ENCODE measurements at places on chromosomes 1 and 21.
A peak's percentile ranks its signal among the peaks of the same experiment; 100 is the strongest.

DNA sequence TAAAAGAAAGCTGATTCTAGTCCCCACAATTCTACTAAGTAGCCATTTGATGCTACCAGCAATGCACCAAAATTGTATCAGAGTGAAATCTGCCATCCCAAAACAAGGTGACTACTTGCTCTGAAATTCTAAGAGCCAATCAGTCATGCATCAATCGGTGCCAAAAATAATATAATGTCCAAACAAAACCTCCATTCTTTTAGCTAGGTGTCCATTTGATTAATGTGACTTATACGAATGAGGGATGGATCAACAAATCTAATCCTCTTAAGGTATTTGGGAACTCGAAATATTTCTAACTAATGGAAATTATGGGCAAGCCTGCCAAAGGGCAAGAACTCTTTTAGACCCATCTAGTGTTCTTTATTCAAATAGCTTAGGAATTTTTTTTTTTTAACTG lies 66.4 kb upstream of the NEK2 start:
- DNase-seq: peak; percentile 29

DNA sequence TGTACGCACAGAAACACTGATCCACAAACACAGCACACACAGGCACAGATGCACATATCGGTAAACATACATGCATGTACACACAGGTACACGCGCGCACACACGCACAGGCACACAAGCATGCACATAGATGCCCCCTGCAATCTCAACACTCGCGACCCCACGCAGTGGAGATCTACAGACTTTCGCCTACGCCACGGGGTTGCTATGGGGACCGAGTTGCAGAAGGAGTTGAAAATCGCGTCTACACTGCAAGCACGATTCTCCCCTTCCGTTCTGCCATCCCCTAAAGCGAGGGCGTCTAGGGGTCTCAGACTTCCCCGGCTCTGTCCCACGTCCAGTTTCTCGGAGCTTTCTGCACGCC lies 826 bp downstream of the TRIM17 start:
- DNase-seq: no peak

DNA sequence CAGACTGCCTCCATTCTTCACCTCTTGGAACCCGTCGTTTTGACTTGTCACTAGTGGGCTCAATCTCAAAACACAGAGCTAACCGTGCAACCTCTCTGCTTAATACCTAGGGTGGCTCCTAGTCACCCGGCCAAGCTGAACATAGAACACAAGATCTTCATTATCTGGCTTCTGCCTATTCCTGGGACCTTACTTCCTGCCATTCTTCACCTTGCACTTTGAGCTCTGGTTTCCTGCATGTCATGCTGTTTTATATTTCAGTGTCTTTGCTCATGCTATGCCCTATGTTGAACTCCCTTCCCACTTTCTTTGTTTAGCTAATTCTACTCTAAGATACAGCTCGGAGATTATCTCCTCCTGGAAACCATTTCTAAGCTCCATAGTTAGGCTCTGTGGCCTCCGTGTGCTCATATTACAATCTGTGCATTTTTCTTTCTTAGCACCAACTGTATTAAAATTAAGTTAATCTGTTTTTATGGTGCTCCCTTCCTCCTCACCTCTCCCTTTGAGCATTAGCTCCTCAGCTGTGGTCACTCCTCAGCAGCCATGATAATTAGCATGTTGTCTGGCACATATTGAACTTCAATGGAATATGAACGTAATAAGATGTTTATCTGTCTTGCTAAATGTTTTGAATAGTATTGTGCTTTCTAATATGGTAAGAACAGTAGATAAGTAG lies 13.1 kb downstream of the GPSM2 start:
- no peak for DNase-seq

GRCh38 chr1:76944942-76945341 lies 77.7 kb downstream of the ST6GALNAC5 start:
- no peak for DNase-seq

- DNase-seq: no peak
These were observed 364.5 kb downstream of the KCNH1 start for GRCh38 chr1:210769473-210769872.

DNA sequence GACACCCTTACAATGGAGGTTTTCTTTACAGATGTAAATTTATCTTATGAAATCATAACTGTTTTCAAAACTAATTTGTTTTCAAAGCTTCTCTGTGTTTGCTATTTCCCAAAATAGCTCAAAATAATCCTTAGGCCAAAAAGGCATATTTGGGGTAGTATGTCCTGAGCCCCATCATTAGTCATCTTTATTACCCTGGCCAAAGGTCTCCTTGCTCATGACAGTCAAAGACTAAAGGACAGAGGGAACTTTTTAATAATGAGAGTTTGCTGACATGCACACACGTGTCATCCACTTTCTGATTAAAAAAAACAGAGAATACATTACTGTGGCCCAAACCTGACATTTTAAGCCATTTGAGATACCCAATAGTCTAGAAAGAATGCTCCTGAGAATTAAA lies 221.9 kb upstream of the DUSP10 start:
- no peak for DNase-seq

DNA sequence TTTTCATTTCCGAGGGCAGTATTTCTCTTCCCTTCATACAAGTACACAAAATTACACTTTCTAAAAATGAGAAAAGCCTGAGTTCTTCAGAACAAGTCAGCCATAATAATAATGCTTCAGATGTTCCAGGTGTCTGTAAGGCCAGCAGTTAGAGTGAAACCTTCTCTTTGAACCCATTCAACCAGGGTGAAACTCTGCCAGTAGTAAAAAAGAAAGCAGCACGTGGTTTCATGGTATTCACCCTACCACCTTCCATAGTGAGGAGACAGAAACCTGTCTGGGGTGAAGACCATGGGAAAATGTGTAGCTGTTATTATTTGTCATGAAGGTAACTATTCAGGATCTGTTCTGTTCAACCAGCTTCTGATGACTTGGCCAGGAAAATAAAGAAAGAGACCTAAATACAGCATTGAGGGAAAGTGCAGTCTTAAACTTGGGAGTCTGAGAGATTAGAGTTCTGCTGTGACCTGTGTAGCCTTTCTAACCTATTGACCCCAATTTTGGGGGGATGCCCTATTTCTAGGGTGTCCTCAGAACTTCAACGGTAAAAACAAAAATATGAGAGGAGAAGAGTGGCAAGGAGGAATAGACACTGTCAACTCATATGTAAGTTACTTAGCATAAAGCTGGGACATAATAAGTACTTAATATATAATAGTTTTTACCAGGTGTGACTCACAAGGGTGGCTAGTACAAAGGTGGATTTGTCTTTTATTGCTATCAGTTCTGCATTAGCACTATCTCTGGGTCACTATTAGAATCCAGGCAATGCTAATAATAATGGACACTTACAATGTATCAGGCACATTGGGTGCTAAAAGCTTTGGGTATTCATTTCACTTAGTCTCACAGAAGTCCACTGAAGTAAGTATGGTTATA lies 70.0 kb upstream of the TNFSF4 start:
- no peak for DNase-seq

- DNase-seq: no peak
These were observed 26.2 kb downstream of the TCP10L start for GRCh38 chr21:32559006-32559610.

DNA sequence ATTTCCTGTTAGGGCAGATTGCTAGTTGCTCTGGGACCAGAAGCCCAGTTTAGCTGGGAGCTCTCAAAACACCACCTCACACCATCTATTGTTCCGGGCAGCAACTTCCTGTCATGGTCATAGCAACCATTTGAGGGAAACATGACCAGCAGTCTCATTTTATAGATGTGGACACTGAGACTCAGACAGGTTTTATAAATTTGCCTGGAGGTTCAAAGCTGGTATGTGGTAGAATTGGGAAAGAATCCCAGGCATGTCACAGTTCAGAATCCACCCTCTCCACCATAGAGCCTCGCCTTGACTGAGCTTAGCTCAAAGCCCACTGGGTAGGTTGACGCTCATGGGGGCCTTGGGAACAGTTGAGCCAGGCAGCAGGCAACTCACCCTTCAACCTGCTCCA lies 14.0 kb upstream of the TRIM67 start:
- DNase-seq: no peak

DNA sequence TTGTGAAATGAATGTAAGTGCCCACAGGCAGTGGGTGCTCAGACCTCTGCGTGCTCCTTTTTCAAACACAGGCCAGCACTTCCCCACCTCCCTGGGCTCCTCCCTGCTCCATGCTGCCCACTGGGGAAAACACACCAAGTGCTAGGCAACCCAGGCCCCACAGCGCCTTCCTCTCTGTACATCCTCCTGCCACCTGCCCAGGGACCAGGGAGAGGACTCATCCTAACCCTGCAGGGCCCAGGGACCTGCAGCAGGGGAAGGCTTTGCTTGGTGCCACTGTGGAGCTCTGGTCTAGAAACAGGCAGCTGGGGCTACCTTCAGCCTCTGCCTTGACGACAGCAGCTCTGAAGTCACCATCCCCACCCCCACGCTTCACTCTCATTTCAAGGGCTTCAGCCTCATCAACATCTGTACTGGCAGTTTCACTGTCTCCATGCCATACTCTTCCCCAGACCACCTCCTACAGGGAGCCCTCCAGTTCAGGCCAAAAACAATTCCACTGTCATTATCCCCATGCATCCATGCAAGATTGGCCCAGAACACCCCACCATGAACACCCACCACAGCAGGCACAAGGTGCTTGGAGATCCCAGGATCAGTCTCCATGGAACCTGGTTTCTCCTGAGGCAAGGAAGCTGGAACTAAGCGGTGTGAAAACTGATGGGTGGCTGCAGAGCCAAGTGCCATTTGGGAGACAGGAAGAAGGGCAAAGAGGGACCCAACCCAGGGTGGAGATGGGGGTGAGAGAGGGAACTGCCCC lies 1.1 kb downstream of the IGSF8 start:
- DNase-seq: no peak

DNA sequence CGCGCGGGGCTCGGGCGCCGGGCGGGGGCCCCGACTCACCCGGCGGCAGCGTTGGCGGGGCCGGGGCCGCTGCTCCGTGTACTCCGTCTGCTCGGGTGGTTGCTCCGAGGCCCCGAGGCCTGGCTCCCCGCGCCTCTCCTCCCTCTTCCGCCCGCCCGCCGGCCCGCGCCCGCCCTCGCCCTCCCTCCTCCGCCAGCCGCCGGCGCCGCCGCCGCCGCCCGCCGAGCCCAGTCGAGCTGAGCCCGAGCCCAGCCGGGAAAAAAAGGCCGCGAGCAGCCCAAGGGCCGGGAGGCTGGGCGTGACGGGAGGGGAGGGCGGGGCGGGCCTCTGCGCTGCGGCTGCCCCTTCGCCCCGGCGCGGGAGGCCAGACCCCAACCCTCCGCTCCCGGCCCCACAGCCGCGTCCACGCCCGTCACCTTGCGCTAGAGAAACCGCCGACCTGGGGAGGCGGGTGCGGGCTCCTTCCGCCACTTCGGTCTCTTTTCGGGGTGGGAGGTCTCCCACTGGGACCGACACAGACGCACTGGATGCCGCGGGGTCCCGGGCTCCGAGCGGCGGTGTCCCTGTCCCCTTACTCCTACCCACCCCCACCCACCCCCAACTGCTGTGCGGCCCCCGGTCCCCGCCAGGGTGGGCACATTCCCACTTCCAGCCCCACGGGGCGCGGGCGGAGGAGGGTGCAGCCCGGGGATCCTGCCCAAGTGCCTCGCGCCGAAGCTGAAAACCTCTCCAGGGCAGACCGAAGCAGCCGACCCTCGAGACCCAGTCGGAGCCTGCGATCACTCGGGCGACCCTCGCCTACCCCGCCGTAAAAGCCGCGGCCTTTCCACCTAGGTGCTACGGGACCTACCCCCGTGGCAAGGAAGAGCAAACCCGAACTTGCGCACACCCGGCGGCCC lies at the start of gene CERS2:
TSS of gene CERS2 (minus strand) at position 256 of the 899 bp plus-strand sequence. CDS start 5,745 bp downstream, outside the sequence.
- DNase-seq: peak; percentile 86

- DNase-seq: no peak
These were observed 46.0 kb downstream of the ALG6 start for GRCh38 chr1:63413394-63413793.

DNA sequence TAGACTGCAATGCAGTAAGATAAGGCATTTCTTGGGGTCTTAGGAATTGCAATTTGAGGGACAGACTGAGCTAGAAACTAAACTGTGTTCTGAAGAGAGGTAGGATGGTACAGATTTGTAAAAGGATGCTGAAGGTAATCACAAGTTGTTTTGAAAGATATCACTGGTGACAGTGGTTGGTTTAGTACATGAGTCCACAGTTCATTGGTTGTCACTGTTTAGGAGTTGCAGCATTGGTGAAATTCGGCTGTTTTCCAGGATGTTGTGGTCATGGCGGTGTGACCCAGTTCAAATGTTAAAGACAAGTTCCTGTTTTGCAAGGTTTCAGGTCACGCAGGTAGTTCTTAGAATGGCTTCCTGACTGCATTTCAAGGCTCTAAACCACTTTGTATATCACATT lies 292.8 kb upstream of the B3GALT2 start:
- DNase-seq: no peak

GRCh38 chr1:3070644-3071564 lies 1.9 kb downstream of the PRDM16 start:
- peak; percentile 6 for DNase-seq

DNA sequence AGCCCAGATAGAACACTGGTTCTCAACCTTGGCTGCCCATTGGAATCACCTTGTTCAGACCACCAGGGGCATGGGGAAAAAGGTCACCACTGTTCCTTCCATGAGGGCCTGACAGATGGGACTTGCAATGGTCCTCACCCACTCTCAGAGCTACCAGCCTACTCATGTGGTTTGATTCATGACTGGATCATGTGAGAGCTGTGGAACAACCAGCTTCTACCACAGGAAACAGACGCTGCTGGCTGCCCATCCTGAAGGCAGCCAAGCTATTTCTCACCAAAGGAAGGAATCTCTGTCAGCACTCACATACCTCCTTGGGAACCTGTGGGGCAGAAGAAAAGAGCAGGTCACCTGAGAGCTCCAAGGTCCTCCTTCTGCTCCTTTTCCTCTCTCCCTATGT lies 53.6 kb downstream of the CAPN8 start:
- DNase-seq: no peak

DNA sequence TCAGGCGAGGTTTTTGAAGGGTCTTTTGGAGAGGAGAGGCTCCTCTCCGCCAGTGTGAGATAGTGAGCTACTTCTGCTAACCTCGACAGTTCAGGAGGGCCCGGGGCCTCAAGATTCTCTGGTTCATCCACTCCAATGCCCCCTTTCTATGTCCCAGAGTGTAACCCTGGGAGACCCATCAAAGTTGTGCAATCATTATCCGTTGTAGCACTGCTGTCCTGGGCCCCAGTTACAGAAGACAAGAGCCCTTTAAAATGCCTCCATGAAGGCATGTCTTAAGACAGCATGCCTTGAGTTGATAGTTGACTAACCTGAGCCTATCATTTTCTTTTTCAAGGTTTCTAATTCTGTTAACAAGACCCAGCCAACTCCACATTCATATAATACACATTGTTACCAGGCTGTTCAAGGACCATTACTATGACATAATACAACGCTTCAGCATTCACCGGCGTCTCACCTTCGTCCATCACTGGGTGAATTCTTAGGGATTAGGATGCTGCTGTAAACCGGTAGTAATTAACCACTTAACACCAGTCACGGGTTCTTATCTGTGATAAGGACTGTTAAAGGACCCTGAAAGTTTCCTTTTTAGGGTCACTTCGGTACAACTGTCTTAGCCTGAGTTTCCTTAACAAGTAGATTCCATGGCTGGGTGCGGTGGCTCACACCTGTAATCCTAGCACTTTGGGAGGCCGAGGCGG lies 37.4 kb upstream of the CDC42BPA start:
- no peak for DNase-seq
